ENCODE measurements at places on chromosomes 2 and 18.

DNA sequence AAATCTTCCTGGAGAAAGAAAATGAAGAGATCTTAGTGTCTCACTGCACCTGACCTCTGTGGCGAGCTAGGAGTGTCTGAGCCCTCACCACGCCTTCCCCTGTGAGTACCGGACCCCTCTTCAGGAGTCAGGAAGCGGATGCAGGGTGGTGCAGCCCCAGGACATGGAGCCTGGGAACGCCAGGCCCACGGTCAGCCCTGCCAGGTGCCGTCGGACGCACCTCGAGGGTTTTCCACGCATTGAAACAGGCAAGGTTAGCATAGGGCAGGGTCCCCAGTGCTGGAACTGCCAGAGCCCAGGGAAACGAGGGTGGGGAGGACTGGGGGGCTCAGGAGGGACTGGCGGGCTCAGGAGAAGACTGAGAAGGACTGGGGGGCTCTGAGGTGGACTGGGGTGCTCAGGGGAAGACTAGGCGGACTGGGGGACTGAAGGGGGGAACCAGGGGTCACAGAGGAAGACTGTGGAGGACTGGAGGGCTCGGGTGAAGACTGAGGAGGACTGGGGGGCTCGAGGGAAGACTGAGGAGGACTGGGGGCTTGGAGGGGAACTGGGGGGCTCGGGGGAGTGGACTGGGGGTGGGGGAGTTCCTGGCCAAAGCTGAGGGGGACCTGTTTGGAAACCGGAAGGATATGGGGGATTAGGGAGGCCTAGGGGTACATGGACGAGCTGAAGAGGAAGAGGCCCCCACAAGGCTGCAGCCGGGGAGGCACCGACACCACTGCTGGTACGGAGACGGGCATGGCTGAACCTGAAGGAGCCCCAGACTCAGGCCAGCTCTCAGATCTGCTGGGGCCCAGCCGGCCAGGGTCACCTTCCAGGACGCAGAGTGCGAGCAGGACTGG is 65.2 kb upstream of the SNTG2 start:
- DNase-seq = no peak

- DNase-seq = no peak
These were observed 21.1 kb downstream of the CASP10 start for GRCh38 chr2:201203916-201204654.

GRCh38 chr2:24105816-24106215 is 17.3 kb downstream of the PFN4 start:
- no peak for DNase-seq

DNA sequence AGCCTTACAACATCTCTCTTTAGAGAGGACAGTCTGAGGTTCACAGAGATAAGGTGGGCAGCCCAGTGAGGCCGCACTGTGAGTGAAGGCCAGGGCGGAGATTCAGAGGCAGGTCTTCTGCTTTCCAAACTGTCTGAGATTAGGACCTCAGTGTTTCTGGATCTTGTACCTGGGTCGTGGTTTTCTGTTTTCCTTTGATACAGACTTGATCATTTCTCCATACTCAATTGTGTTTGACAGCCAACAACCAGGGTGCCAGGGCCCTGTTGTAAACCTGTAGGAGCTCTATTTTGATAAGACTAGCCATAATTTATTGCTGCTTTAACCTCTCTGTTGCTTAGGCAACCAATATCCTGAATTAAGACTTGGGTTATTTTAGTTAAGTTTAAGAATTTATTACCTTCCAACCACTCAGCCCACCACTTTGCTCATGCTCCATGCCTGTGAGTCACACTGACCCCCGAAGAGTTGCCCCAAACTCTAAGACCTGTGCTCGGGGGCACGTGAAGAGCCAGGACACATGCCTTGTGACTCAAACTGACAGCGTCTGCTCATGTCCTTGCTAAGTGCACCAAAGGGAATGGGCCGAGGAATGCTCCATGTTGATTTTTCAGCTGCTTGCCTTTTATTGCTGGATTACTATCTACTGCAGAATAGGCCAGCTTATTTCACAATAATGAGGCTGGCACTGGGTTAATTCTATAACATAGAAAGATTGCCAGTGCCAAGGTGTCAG is 248.6 kb downstream of the BCL2 start:
- DNase-seq = no peak

DNA sequence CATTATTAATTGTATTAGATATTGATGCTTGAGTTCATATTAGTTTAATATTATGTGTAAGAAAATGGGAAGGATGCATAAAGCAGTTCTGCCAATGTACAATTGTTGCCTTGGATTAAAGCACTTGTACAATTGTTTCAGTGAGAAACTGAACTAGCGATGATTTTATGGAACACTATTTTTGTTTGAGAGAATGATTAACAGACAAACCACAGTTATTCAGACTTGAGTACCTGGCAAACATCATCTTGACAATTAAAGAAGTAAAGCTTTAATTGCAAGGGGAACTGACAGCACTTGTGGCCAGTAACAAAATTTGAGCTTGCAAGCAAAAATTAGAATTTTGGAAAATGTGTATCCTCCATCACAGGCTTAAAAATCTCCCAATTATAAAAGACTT is 214.3 kb downstream of the RIT2 start:
- no peak for DNase-seq

- DNase-seq = peak; percentile 72
These were observed 127.3 kb downstream of the DNER start for GRCh38 chr2:229586746-229587705.

Measured in kidney capillary endothelial cell (primary cell).